ENCODE measurements at places on chromosomes 11 and 22. TPM values are rescaled to one million over a fixed set of nuclear protein-coding genes. Genes with fewer than 3 reads are reported as not detected.

CCDC90B gene
- 30.0 TPM for total RNA-seq

- H3K27me3 ChIP-seq, result no peaks in the 10 kb centered on the region
- DNase-seq, result no peak
- H3K36me3 ChIP-seq, result no peaks in the 10 kb centered on the region
- no peaks in the 10 kb centered on the region for H3K4me1 ChIP-seq
- no peak overlapping the region for H3K4me3 ChIP-seq
- H3K27ac ChIP-seq, result no peak overlapping the region
Observed at GRCh38 chr11:106305458-106305857, 228.0 kb downstream of the AASDHPPT start.

DNA sequence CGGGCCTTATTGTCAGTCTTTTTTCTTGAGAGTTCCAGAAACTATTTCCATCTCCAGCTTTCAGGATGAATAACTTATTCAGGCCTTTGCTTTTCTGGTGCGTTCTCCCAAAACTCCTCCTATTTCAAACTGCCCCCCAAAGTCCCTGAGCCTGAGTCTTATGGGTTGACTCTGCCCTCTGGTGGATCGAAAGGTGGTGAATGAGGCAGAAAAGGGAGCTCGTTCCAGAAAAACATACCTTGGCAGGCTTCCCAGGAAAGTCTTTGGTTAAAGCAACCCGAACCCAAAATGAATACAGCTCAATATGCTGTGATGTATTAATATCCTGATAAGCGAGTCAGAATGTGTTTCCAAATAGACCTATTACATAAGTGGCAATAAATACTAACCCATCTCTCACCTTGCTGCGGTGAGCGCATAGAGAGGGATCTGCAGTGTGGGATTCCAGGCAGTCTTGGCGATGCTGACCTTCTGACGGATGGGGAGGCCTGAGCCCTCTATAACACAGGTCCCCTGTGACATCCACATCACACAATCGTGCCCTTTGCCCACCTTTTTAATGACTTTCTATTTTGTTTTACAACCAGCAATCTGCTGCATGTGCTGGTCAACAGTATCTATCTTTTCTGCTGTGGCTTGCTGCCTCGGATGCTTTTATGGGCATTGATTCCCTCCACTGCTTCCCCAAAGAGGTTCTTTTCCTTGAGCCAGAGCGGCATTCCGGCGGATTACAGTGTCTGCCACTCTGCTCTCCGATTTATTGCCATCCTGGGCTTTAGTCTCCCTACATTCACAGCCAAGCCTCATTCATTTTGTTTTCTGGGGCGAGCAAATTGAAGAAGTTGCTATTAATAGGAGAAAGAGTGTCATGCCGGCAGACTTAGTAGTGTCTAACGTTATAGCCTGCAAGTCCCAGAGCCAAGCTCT lies 756.8 kb downstream of the NTM start:
- no peak for DNase-seq
- H3K27me3 ChIP-seq, result no peaks in the 10 kb centered on the region
- H3K4me1 ChIP-seq, result peaks cover 13% of the 10 kb centered on the region
- H3K27ac ChIP-seq, result no peak overlapping the region
- H3K36me3 ChIP-seq, result no peaks in the 10 kb centered on the region

DNA sequence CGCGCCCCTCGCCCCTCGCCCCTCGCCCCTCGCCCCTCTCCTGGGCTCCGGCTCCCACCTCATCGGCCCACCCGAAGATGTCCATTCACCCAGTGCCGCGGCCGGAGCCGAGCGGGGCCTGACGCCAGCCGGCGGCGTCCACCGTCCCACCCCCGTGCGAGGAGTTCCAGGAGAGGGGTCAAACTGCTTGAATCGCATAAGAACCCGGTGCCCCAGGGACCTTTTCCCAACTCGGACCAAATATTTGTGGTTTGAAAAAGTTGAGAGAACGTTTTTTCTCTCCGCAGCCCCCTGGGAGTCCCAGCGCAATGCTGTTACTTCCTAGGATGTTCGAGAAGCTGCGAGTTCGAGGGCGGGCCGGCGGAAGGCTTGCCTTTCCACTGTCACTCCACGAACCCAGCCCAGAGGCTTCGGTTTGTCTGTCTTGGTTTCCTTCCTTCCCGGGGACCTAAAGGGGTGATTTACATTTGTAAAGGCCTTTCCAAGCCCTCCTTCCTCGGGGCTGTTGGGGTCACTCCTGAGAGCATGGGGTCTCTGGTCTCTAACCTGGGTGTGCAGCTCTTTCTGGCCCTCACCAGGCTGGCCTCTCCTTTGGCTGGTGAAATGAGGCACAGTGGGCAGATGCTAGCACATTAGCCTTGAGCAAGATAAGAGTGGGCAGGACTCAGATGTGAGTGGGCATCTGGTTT lies 38.0 kb downstream of the ETS1 start:
- H3K27ac ChIP-seq, result peak overlapping the region; percentile 82
- peak overlapping the region; percentile 55 for H3K4me3 ChIP-seq
- no peaks in the 10 kb centered on the region for H3K27me3 ChIP-seq
- no peaks in the 10 kb centered on the region for H3K36me3 ChIP-seq
- no peak for DNase-seq
- peaks cover 84% of the 10 kb centered on the region for H3K4me1 ChIP-seq

GRCh38 chr22:22802339-22802970 lies 85.2 kb upstream of the IGLL5 start:
- H3K27me3 ChIP-seq, result peaks cover 22% of the 10 kb centered on the region
- H3K27ac ChIP-seq, result no peak overlapping the region
- no peak overlapping the region for H3K4me3 ChIP-seq
- no peaks in the 10 kb centered on the region for H3K4me1 ChIP-seq
- H3K36me3 ChIP-seq, result no peaks in the 10 kb centered on the region

Data from lower lobe of right lung (tissue), 2 donors.